NCI-H2227 treated with DMSO at 0.1 percent for 48 hours (cell line): ENCODE measurements at places on chromosomes 11 and 22.

DNA sequence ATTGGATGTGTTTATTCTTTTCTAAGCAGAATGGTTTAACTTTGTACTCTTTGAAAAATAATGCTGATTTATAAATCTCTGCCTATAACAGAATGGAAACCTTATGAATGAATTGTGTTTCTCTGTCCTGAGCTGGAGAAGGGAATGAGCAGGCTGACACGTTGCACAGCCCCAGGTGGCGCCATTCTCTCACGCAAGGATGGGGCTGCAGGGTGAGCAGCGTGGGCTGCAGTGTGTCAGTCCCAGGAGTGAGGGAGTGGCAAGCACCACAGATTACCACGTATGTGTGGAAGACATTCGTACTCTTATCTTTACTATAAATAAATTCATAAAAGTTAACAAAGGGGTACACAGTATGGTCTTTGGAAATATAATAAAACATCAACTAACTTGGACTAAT, 33.4 kb downstream of the FDX1 start:
- DNase-seq: peak; percentile 13

GRCh38 chr11:116310226-116310625, 462.6 kb downstream of the BUD13 start:
- no peak for DNase-seq

GRCh38 chr11:45489281-45489905, 176.0 kb downstream of the CHST1 start:
- no peak for DNase-seq

- DNase-seq: no peak
These were observed 14.3 kb upstream of the AIFM3 start for GRCh38 chr22:20952544-20953341.

DNA sequence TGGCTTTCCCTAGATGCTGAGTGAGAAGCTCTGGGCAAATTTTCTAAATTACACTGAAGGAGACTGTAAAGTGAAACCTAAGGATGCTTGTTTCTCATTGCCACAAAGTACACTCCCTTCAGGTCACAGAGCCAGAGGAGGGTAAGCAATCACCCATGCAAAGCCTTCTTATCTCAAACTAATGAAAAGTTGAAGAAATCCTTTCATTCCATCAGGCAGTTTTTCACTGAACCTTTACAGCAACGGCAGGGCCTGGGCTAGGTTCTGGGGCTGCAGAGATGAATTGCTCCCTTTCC, 106.2 kb downstream of the RASSF10 start:
- DNase-seq: no peak

GRCh38 chr11:130124096-130124495, 35.5 kb upstream of the ST14 start:
- DNase-seq: no peak

- DNase-seq: no peak
These were observed 443.3 kb downstream of the MN1 start for GRCh38 chr22:27358096-27358870.

DNA sequence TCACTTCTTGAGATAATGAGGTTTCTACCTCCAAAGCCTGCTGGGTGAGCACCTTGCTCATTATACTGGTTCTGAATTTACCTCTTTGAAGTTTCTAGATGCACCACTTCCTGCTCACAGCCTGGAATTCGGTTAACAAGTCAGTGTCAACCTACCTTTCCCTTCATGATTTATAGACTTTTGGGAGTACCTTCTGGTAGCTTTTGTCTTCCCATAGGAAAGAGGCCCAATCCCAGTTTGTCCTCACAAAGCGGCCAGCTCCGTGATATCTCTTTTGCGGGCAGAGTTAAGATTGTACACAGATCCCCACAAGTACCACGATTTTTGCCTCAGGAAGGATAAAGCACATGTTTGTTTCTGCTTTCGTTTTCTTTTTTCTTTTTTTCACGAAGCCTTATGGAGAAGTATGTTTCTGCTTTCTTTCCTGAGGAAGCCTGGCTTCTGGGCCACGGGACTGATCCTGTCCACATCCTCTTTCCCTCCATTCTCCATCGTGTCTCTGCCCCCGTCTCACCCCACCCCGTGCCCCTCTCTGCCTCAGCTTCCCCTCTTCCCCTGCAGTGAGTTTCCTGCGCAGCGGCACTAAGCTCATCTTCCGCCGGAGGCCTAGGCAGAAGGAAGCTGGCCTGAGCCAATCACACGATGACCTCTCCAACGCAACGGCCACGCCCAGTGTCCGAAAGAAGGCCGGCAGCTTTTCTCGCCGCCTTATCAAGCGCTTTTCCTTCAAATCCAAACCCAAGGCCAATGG, 5.7 kb upstream of the HINFP start:
- no peak for DNase-seq

DNA sequence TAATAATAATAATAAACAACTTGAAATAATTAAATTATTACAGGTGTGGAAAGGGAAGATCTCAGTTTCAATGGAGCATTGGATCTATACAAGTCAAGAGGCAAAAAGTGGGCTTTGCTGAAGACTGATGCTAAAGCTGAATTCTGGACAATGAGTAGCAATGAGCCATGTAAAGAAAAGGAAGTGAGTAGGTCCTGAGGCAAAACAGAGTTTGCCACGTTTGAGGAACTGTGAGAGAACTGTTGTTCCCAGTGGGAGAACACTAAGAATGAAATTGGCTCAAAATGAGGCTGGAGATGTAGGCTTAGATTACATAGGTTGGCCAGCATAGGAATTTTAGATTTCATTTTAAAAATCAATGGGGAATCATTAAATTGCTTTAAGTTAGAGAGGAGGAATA, 33.9 kb upstream of the TEAD1 start:
- no peak for DNase-seq

DNA sequence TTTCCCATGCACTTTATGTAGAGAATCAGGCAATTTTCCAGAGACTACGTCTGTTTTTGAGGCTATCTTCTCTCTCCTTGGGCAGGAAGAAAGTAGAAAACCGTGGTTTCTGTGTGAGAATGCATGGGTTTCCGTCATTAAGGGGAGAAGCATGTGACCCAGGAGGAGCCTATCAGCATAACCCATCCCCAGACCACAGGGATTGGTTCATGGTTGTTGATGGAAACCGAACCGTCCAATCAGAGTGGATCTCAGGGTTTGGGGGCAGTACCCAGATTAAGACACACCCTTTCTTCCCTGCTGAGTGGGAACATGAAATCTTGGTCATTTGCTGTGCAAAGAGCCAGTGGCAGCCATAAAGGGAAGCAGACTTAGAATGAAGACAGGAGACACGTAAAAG, 517.8 kb downstream of the MN1 start:
- DNase-seq: no peak

GRCh38 chr11:80816966-80817365, 1376.1 kb upstream of the TENM4 start:
- no peak for DNase-seq

- peak; percentile 21 for DNase-seq
These were observed 238.8 kb downstream of the TTC28 start for GRCh38 chr22:28440592-28441390.

GRCh38 chr11:102573851-102574250, 43.3 kb upstream of the MMP7 start:
- DNase-seq: no peak

- no peak for DNase-seq
These were observed 232.2 kb downstream of the DDX10 start for GRCh38 chr11:108897071-108897481.

GRCh38 chr22:21887841-21888240, 20.4 kb upstream of the MAPK1 start:
- no peak for DNase-seq

DNA sequence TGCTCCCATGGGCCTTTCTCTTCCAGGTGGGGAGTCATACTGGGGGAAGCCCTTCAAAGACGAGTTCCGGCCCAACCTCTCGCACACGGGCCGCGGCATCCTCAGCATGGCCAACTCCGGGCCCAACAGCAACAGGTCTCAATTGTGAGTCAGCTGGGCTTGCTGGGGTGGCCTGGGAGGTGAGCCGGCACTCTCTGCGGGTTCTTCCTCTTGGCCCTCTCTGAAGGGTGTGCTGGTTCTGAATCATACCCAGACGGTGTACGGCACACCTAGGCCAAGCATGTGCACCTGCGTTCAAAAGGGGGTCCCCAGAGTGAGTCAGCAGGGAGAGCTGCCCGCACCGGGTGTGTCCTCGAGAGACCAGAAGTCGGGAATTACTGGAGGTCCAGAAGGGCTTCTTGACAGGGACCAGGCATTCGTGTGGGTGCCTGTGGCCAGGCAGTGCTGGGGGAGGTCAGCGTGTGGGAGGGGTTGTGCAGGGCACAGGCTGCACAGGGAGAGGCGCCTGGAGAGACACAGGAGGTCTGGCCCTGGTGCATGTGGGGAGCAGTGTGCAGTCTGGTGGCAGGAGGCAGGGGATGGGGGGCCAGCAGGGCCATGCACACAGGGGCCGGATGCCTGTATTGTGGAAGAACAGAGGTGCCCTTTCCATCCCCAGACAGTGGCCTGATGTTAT, 23.0 kb downstream of the PPIL2 start:
- no peak for DNase-seq

- peak; percentile 10 for DNase-seq
These were observed at the start of gene PPARA for GRCh38 chr22:46150034-46150654. TSS of gene PPARA (plus strand) at chr22:46150526. CDS start at chr22:46198384, 47,858 bp downstream.
